Mammary microvascular endothelial cell (primary cell): ENCODE measurements at places on chromosomes 13 and 19. TPM values are rescaled to one million over a fixed set of nuclear protein-coding genes. Genes with fewer than 3 reads are reported as not detected.

Gene TRPC4
- 0.13 and 0.49 TPM in 2 replicates for total RNA-seq

Gene P2RY11
- 0.47 and 2.7 TPM in 2 replicates for total RNA-seq

Gene NLRP11
- not detected in 2 replicates for total RNA-seq

Gene UBE2L5
- 0.73 TPM in 1 of 2 replicates, not detected in the other for total RNA-seq
